Chondrocyte (in vitro differentiated cells): ENCODE measurements at places on chromosomes 4 and X.

DNA sequence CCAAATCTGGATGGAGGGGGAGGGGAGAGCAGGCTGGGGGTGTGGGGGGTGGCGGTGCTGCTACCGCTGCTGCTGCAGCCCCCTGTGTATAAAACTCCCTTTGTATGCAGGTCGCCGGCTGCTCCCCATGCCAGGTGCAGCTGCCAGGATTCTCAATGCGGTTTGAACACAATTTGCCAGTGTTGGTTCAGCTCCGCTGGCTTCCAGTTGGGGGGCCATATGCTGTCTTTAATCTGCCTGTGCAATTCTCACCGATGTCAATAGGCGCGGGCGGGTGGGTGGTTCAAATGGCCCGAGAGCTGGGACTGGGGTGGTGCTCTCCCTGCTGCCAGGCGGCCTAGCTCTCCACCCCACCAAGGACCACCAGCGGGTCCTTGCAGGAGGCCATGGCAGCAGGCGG is 257.6 kb downstream of the BCOR start:
- DNase-seq, result no peak

DNA sequence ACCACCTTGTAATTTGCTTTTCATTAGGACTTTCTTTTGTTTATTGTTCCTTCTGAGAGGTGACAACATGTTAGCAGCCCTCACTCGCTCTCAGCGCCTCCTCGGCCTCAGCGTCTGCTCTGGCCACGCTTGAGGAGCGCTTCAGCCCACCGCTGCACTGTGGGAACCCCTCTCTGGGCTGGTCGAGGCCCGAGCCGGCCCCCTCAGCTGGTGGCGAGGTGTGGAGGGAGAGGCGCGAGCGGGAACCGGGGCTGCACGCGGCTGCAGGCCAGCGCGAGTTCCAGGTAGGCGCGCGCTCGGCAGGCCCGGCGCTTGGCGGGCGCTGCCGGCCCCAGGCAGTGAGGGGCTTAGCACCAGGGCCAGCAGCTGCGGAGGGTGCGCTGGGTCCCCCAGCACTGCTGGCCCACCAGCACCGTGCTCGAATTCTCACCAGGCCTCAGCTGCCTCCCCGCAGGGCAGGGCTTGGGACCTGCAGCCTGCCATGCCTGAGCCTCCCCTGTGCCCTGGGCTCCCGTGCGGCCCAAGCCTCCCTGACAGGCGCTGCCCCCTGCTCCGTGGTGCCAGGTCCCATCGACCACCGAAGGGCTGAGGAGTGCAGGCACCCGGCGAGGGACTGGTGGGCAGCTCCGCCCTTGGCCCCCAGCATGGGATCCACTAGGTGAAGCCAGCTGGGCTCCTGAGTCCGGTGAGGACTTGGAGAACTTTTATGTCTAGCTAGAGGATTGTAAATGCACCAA is 9.2 kb upstream of the AP1AR start:
- DNase-seq, result peak; percentile 92

- DNase-seq, result no peak
Observed at GRCh38 chr4:131509521-131509920, 1639.6 kb upstream of the PCDH10 start.

DNA sequence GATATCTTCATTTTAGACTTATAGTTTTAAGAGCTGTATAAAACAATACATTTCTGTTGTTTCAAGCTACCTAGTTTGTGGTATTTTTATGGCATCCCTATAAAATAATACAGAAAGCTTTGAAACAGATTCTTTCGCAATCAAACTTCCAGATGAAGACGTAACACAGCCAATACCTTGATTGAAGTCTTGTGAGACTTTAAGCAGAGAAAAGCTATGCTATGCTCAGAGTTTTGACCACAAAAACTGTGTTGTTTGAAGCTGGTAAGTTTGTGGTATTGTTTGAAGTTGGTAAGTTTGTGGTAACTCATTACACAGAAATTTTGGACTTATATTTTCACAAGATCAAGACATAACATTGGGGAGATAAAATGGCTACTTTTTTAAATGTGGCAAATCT is 201.8 kb upstream of the UGT8 start:
- DNase-seq, result no peak

GRCh38 chr4:21948347-21949072 is at the start of gene KCNIP4:
TSS of gene KCNIP4 (minus strand) at chr4:21948772.
- no peak for DNase-seq

- no peak for DNase-seq
Observed at GRCh38 chr4:185204238-185204910, 574 bp upstream of the CFAP97 start.

GRCh38 chr4:16431866-16432265 is 205.6 kb upstream of the TAPT1 start:
- DNase-seq, result no peak

DNA sequence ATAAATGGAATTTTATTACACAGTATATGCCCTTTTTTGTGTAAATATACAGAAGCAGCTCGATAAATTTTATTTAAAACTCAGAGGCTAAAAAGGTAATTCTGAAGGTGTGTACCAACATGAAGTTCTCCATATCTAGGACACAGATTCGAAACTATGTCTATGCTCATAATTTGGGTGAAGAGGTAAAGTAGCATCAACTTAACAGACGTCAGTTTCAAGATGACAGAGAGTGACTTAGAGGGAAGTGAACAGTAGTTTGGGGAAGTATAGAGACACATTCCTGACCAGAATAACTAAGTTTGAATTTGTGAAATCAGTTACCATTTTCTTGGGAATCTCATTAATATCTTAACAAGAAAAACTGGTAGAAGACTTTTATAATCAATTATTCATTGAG is 2493.3 kb downstream of the ARAP2 start:
- DNase-seq, result no peak

GRCh38 chr4:79141530-79141929 is 184.3 kb downstream of the NAA11 start:
- DNase-seq, result no peak

DNA sequence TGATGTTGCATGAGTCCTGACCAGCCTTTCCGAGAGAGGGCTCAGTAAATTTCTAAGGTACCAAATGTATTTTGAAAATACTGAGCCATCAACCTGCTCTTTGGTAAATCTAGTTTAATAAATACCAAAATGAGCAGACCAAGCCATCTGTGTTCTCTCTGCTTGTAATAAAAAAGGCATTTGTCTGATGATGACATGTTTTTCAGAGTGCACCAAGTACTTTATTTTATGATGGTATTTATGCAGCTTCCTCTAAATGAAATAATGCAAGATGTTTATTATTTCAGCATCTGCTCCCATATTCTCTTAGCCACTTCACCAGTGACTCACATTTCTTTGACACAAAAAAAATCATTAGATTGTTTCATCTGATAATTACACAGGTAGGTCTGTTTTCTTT is 700.5 kb downstream of the TRIML1 start:
- DNase-seq, result no peak

- no peak for DNase-seq
Observed at GRCh38 chr4:148831945-148832344, 389.7 kb upstream of the NR3C2 start.

DNA sequence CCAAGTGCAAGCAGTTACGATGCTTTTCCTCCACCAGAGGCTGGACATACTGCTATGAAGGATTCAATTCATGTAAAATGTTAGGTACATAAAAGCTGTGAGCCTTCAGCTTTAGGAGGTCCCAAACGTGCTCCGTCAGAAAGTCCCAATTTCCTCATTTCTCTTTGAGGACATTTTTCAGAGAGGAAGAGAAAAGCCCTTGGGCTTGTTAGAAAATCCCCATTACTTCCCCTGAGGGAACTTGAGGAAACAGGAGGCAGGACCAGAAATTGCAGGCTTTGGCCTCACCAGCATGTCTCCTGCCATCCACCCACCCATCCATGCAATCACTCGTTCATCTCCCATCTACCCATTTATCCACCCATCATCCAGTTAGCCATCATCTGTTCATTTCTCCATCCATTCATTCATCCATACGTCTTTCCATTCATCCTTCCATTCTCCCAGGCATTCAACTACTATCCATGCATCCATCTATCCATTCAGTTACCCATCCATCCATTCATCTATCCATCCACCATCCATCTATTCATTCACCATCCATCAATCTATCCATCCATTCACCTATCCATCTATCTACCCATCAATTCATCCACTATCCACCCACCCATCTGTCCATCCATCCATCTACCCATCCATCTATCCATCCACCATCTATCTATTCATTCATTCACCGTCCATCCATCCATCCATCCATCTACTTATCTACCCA is 223.5 kb downstream of the AFAP1 start:
- no peak for DNase-seq

GRCh38 chr4:48944756-48945241 is 38.2 kb upstream of the OCIAD2 start:
- no peak for DNase-seq

- DNase-seq, result no peak
Observed at GRCh38 chrX:40272776-40273175, 175.0 kb upstream of the BCOR start.

- no peak for DNase-seq
Observed at GRCh38 chrX:39982948-39983347, 114.8 kb downstream of the BCOR start.

GRCh38 chr4:14054391-14054790 is 426.9 kb upstream of the BOD1L1 start:
- DNase-seq, result no peak

- DNase-seq, result no peak
Observed at GRCh38 chrX:53257670-53258423, 23.5 kb downstream of the IQSEC2 start.

- DNase-seq, result no peak
Observed at GRCh38 chrX:107654566-107654871, 26.2 kb downstream of the PRPS1 start.

DNA sequence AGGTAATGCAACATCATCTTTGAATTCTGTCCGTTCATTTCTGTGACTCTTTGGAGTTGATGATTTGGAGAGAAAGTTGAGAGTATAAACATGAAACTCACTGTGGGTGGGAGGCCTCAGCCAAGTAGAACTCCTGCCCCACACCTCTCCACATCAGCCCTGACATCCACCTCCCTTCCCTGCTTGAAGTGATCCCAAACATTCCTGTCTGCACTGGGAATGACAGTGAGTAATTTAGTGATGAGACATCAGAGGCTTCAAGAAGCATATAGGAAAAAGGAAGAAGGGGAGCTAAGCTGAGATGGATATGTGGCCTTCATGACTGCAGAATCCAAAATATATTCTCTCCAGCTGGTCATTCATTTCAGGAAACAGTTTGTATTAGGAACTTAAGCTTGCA is 151.8 kb downstream of the SPATA18 start:
- no peak for DNase-seq

DNA sequence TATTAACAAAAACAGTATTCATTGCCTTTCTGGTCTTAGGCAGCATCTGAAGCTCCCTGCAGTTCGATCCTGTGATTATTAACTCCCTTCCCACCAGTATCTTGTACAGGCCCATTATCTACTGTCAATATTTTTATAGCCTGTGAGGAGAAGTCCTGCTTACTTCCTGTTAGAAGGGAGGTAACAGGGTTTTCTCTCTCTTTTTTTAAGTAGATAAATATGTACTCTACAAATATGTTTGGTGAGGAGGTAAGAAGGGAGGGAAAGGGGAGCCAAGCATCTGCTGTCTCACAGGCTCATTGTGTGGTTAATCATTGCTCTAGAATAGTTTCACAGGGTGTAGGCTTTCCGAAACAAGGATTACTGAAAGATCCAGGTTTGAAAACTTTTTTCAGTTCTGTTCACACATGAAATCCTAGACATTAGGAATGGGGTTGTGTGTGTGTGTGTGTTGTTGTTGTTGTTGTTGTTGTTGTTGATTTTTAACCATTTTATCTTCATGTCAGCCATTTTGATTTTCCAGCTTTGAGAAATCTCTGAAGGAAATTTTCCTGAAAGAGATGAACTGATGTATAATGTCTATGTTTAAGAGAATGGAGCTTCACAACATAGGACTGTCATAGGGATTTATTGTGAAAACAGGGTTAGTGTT is 14.2 kb downstream of the ATOH1 start:
- DNase-seq, result no peak

DNA sequence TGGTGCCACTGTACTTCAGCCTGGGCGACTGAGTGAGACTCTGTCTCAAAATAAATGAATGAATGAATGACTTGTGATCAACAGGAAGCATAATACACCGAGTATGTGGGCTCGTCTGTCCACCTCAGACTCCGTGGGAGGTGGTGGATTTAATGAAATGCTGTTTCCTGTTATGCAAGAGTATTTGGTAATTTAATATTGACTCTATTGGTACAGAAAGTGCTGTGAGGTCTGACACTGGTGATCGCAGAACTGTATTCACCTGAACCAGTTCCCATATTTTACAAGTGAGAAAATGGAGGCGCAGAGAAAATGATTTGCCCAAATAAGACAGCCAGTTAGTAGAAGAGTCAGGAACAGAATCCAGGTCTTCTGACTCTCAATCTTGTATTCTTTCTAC is 423.3 kb downstream of the RAPGEF2 start:
- no peak for DNase-seq

DNA sequence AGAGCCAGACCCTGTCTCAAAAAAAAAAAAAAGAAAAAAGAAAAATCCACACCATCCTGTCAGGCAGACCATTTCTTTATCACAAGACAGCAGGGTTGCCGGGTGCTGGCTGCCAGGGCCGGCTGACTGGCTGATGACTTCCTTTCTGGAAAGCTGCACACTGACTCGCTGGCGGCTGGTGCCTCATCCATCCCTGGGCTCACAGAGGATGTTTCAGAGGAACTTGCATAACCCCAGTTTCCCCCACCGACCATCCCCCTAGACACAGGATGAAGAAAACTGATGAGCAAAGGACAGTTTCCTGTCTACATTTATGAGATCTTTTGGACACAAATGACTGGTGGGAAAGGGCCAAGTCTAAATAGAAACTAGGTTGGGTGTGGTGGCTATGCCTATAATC is 14.1 kb downstream of the HPSE start:
- DNase-seq, result no peak

DNA sequence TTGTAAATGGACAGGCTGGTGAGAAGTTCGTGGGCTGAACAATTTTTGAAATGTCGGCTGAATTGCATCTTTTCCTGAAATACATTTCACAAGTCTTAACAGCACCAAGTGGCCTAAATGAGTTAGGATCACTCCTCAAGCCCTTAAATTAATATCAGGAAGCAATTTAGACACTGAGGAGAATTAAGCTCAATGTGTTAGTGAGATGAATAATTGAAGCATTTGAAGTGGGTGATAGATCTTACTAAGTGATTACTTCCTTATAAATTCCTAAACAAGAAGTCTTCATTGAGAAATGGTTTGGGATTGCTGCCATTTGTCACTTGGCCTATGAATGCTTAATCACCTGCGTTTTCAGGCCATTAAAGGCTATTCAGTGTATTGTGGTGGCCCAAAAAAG is 116.8 kb downstream of the NAA11 start:
- no peak for DNase-seq
